Activated T-helper 1 cell treated with anti-CD3 and anti-CD28 coated beads, Interleukin-2, amount 50 U/mL, for 16 hours (primary cell): ENCODE measurements at places on chromosomes 1 and 21.

- DNase-seq, result no peak
Measured at GRCh38 chr1:89641781-89642180, 8.9 kb downstream of the LRRC8C start.

- DNase-seq, result no peak
Measured at GRCh38 chr1:8649027-8649426, 168.4 kb downstream of the RERE start.

DNA sequence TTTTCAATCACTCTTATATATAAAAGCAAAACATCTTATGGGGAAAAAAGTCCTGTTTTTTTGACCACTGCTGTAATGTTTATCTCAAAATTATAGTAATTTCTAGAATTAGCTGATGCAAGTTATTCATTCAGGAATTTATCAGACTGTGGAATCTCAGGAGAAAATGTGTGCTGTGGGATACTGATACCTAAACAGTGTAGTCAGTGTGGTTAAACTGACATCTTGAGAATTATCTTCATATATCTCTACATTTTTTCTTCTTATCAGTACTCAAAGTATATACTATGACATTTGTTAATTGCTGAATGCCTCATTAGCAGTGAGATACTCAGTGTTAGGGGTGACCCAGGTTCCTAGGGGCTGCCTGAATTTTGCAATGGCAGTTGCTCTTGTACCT is 839.3 kb downstream of the KCNT2 start:
- no peak for DNase-seq

DNA sequence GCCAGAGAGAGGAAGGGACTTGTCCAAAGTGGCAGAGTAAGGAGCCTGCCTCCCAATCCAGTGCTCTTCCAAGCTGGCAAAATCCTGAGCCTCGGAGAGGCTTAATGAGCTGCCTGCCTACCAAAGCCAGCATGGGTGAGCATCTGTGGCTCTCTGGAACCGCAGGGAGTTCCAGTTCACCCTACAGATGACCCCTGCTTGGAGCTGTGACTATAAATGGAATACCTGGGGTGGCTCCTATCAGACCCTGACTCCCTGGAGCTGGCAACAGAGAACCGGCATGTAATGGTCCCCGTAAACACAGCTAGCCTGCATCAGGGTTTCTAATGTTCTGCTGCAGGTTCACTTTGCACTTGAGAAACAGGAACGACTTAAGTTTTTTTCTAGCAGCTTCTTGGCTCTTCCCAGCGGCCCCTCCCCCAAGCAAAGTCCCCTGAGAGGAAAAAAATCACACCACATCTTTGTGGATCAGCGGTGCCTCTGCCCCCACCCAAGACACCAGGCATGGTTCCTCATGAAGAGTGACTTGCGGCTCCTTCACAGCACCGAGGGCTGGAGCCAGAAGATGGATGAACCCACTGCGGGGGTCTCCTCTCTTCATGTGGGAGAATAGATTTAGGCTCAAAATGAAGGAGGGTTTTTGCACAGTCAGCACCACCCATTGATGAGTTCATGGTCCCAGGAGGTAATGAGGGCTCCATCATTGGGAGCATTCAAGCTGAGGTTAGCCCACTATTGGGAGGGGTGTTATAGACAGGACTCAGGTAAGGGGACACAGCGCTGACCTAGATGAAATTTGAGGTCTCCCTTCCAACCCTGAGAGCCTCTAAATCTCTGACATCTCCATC is 79.0 kb downstream of the SYT2 start:
- DNase-seq, result no peak

GRCh38 chr21:31348188-31348587 is 4.1 kb upstream of the TIAM1 start:
- DNase-seq, result no peak

- DNase-seq, result no peak
Measured at GRCh38 chr1:200330741-200331428, 79.0 kb downstream of the ZNF281 start.

DNA sequence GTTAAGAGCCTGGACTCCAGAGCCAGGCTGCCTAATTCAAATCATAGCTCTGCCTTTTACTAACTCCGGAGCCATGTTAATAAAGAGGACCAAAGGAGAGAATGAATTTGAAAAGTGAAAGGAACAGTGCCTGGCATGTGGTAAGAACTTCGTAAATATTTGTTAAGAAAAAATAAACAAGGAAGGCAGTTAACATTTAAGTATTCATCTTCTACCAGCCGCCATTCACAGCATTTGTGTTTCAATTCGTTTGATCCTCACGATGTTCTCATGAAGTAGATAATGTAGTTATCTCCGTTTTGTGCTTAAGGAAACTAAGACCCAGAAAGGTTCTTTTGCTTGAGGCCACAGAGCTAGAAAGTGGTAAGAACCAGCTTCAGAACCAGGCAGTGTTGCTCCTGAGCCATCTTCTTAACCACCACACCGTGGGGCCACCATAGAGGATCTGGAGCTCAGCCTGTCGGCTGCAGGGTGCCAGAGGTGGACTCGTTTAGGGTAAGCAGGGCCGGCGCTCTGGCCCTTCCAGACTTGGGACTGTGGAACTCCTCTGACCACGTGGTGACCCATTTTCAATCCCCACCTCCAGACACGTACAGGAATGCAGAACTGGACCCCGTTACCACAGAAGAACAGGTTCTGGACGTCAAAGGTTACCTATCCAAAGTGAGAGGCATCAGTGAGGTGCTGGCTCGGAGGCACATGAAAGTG is 11.9 kb downstream of the MFN2 start:
- no peak for DNase-seq

GRCh38 chr1:36096500-36097432 is 8.1 kb downstream of the ADPRS start:
- no peak for DNase-seq

DNA sequence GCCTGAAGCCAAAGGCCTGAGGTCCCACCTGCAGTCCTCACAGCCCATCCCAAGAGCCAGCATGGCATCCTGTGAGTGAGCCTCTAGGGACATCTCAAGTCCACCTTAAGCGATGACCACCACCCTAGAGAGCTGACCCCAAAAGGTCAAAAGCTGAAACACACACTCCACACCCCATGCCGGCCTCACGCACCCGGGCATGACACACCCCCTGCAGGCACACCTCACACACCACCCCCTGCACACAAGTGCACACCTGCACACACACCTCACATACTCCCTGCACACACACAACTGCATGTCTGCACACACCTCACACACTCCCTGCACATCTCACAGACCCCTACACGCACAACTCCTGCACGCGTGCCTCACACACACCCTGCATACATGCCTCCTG is 118.7 kb downstream of the NPHP4 start:
- no peak for DNase-seq

DNA sequence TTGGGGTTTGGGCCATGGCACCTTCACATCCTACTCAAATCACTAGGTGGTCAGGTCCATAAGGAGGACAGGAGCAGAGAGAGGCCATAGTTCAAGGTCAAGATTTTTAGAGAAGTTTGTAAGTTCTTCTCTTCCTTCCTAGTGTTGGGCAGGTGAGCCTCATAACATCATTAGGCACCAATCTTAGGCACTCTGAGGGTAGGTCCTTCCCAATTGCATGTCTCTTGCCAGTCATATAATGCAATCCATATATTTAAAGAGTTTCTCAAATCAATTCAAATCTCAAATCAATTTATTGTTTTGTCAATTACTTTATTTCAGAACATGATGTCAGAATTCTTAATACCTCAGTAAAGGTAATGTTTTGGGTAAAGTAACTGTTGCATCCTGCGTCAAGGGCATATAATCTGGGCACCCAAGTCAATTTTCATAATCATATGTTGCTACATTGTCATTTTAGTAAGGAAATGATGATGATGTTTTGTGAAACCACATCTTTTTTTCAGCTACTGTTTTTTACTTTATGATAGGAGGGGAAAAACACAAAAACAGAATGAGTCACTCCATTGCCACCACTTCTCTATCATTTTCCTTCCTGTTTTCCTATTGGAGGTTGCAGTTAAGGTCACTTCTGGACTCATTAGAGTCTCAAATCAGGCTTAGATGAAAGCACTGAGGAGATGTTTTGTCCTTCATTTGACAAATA is 122.7 kb downstream of the UCHL5 start:
- no peak for DNase-seq

DNA sequence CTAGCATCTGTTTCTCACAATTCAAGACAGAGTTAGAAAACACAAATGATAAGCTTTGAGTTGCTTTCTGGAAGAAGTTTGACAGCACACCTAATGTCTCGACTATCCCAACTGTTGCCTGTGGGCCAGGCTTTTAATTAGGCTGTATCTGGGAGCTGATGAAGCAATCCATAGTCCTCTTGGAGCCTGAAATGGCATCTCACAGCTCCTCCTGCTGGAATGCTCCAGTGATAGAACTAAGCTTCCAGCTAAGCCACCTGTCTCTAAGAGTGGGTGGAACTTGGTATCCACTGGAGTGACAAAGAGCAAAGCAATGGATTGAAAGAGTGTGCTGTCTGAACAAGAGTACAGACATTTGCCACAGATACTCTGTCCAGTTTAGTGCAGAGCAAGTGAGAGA is 605.3 kb upstream of the NR5A2 start:
- DNase-seq, result no peak

- no peak for DNase-seq
Measured at GRCh38 chr1:231165371-231165770, 3.5 kb downstream of the TRIM67 start.

DNA sequence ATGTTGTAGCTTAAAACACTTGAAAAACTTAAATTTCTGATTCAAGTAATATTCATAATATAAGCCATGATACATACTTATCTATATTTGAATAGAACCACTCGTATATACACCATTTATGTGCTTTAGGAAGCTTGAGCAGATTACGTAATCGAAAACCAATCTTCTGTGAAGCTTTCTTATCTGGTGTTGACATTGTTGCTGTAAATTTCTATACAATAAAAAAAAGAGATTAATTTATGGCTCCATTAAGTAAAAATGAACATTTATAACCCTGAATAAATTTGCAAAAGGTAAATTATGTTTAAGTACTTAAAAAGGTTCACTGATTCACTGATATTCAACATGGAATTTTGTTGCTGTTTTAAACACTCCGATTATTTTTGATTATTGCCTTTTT is 21.4 kb downstream of the LIN9 start:
- no peak for DNase-seq

GRCh38 chr1:168529518-168529917 is 14.3 kb downstream of the XCL2 start:
- DNase-seq, result no peak

DNA sequence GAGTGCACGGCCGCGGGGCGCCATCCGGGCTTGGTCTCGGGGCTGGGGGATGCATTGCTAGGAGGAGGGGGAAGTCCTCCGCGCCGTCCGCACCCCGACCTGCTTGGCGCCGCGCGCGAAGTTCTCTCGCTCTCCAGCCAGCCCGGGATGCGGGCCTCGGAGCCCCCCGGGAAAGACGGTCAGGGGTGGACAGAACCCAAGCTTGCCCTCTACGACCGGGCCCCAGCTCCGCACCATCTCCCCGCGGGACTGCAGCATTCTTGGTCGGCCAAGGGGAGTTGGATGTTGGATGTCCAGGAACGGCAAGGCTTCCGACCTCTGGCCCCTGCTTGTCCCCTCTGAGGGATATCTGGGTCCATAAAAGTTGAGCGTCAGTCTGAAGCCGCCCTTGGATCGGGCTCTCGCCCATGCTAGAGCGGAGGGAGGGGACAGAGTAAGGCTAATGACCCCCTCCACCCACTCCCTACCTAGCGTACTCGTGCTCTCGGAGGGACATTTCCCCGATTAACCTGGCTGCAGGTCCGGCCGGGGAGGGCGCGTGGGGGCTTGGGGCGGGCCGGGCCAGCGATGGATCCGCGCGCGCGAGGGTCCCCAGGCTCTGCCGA is 522 bp downstream of the DISP3 start:
- no peak for DNase-seq

DNA sequence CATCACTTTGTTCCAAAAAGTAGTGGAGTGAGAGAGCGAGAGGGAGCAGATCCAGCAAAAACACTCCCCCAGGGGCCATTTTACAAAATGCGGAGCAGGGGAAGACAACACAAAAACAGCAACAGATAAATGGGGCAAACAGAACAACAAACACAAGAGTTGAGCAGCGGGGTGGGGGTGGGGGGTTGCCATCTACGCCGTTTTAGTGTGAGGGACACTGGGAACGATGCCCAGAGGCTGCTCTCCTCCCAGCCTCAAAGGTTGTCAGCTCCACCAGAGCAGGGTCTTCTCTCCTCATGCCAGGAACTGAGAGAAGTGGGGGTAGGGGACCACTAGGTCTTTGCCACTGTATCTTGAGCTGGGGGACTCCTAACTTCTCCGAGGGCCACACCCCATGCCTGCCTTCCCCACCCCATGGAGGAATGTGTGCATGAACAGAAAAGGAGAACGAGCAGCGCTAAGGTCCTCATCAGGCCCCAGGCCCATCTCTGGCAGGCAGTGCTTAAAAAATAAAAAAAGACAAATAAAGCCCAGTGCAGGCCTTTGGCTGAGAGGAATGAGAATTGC is 1.3 kb upstream of the PBXIP1 start:
- DNase-seq, result no peak

GRCh38 chr1:177043597-177043996 is 120.9 kb downstream of the ASTN1 start:
- DNase-seq, result no peak

DNA sequence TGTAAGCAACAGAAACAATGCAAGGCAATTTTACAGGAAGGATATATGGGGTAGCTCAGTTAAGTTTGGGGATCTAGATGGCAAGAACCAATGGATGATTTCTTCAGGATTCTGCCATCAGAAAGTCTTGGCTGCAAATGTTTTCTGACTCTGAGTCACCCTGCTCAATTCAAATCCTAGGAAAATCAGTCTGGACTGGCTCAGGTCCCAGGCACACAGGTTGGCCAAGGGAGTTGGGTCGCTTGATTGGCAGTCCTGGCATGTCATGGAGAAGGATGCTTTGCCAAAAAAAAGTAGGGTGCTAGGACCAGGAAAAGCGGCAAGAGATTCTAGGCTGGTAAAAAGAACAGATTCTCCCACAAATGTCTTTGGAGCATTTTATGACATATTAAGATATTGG is 28.9 kb upstream of the S1PR1 start:
- DNase-seq, result no peak

GRCh38 chr1:231613419-231614349 is 12.9 kb upstream of the DISC1 start:
- no peak for DNase-seq

DNA sequence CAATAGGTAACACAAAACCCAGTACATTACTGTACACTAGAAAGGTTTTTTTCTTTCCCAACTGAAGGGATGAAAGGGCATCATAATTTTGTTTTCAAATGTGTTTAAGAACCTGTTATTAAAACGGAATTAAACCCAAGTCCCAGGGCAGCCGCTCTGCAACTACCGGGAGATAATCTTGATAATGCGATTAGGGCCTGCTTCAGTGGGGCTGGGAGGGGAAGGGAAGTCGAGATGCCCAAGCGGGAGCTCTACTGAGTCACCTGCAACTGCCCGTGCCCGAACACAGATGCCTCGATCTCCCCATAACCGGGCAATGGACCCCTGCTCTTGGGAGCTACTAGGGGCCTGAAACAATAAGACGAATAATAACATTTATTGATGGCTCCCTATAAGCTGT is 61.4 kb downstream of the KAZN start:
- no peak for DNase-seq
